ENCODE measurements at places on chromosomes 6 and 20.
A peak's percentile ranks its signal among the peaks of the same experiment; 100 is the strongest.

GRCh38 chr6:73391675-73392074 lies 3.0 kb upstream of the DDX43 start:
- DNase-seq: no peak

DNA sequence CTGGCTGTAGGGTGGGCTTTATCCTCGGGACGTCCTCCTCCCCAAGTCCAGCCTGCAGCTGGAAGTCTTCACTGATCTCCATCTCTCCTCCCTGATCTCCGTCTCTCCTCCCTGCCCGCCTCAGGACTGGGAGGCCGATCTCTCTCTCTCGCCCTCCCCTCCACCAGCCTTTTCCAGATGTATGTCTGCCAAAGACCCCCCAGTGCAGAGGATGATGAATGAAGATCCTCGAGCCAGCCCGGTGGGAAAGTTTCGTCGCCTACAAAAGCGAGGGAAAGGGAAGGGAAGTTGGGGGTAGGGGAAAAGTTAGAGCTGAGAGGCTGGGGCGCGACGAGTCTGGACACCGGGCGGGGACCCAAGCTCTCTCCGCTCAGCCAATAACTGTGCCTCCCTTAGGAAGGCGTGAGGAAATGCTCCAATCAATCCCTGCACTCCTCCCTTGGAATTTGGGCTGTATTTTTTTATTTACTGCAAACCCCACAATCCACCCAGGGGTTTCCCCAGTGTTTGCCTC lies 595 bp upstream of the SRF start:
- DNase-seq: peak; percentile 64

DNA sequence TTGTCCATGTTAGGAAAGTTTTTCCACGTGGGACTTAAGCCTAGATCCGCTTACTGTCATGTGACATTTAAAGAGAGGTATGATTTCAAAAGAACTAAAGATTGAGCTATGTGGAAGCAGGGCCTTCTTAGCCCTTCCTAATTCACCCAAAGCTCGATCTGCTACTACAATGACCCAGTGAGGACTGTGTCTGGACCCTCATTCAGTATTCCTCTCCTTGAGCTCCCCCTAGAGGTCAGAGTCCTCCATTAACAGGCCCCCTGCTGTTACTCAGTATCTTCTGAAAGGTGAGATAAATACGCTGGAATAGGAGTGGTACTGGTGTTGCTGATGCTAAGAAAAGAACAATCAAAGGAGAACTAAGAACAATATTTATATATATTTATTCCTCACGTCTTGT lies 414.0 kb downstream of the GJA1 start:
- DNase-seq: peak; percentile 9

GRCh38 chr20:52755744-52756143 lies 216.4 kb upstream of the TSHZ2 start:
- DNase-seq: no peak

- DNase-seq: no peak
Observed at GRCh38 chr6:163670336-163670735, 255.8 kb downstream of the QKI start.

- no peak for DNase-seq
Observed at GRCh38 chr6:149452037-149452939, 32.5 kb downstream of the ZC3H12D start.

DNA sequence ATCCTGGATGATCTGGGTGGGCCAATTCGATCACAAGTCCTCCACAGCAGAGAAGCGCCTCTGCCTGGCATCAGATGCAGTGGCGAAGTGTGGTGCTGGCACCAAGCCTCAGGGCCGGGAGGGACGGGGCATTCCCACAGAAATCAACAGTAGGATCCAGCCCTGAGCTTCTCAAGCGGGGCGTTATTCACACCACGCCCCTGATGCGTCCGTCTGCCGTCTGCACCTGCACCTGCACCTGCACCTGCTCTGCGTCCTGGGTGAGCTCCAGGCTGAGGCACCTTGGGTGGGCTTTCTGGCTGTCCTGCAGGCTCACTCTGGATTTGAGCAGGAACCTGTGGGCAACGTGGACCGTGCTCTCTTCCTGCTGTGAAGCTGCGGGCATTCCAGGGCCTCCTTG lies 13.8 kb upstream of the NTSR1 start:
- DNase-seq: peak; percentile 24

- DNase-seq: no peak
Observed at GRCh38 chr6:53984163-53984562, 127.1 kb upstream of the MLIP start.
